ENCODE measurements at places on chromosomes 7 and 10.

DNA sequence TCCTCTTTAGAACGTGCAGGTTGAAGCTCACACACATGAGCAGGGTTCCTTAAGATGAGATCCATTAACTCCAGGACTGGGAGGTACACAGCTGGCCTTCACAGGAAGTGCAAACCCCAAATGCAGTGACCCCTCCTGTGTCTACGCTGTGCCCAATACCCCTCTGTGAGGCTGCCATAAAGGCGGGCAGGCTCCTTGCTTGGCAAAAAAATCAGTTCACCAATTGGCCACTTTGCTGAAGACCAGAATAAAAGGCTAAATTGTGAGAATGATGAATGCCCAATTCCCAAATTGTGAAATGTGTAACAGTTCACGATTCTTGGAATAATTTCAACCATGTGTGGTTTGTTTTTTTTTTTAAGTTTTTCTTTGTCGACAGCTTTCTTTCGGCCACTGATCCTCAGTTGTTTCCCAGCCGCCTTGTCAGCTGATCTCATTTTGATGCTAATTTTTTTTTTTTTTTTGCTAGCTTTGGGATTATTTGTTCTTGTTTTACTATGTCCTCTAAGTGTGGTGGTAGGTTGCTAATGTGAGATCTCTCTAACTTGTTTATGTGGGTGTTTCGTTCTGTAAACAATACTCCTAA is 101.9 kb upstream of the PRSS58 start:
- no peak for DNase-seq

DNA sequence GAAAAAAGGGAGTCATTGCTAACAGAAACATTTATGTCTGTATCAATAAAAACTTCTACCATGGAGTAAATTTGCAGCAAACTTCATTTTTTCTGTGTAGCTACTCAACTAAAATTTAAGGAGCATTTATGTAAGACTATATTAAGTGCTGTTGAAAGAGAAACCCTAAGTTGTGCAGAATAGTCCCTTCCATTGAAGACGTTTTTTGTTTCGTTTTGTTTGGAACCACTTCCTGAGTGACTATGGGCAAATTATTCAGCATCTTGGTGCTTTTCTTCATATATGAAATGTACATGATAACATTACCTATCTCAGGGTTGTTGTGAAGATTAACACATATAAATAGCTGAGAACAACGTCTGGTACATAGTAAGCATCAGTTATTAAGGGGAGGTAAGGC is 24.3 kb downstream of the SEM1 start:
- DNase-seq, result no peak

GRCh38 chr10:121722665-121723064 is 124.4 kb upstream of the FGFR2 start:
- no peak for DNase-seq

DNA sequence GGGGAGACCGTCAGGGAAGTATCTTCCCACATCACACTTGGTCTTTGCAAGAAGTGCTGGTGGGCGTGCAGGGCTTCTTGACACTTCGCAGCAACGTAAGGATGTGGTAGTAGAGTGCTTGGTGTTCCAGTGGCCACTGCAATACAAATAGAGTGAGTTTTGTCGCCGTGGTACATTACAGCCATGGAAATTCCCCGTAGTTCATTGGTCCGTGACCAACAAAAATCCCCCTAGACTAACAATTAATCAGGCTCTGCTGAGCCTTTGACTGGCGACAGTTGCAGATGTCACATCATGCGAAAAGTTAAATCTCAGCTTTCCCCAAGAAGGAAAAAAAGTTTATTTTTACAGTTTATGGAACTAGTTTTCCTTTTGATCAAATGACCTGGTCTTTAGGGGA is 134.7 kb downstream of the MGMT start:
- no peak for DNase-seq

DNA sequence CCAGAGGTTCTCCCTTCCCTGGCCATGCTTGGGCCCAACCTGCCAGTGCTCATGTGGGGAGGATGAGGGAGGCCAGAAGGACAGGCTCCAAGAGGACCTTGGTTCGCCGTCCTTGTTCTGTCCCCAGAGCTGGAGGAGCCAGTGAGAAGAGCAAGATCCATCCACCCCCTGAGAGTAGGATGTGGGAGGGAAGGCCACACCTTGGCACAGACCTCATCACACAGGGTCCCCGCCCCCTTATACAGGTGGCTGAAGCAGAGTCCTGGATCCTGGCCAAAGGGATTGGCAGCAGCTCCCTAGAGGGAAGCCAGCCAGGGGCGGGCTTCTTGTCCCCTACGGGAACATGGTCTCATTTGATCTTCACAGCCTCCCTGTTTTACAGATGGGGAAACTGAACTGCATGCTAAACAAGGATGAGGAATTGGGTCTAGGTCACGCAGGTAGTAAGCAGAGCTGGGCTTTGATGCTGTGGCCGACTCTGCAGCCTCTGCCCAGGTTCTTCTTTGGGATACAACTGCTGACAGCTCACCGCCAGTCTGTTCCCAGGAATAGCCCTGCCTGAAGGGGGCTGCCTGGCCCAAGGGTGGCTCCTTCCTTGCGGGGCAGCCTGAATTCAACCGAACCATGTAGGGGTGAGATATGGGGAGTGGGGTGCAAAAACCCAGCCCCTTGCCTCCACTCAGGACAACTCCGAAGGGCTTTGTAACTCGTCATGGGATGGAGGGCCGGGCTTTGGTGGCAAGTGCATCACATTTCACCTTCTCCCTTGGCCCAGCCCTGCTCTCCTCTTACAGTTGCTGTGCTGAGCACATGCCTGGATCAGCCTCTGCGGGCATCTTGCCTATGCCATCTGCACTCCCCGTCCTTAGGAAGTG is 62.2 kb upstream of the KDM7A start:
- no peak for DNase-seq

All from activated CD4-positive, alpha-beta memory T cell treated with anti-CD3 and anti-CD28 coated beads for 36 hours (primary cell).